Naive thymus-derived CD4-positive, alpha-beta T cell (primary cell): ENCODE measurements at places on chromosomes 7 and 10.

DNA sequence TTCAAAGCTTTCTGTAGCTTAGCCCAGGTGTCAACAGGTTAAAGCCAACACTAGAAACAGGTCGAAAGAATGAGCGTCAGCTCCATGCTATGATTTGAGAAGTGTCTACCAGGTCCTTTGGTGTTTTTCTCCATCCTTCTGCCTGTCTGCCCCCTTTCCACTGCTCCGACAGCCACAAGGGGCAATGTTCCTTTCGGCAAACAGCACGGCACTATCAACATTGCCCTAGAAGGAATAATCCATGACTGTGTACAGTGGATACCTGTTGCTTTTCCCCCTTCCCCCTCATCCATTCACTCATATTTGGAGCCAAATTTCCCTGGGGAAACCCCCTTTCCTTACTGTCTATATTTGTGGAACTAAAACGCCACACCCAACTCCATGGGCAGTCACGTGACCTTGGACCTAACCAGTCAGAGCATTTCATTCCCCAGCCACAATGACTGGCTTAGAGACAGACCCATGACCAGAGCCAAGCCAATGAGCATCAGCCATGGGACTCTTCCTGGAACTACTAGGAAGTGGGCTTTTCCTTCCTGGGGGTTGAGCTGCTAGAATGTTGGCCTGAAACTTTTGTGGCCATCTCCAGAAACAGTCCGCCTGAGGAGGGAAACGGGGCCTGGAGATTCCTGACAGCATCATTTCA, 51.5 kb downstream of the AFAP1L2 start:
- no peak for DNase-seq
- H3K36me3 ChIP-seq = no peaks in the 10 kb centered on the region
- no peak overlapping the region for H3K4me3 ChIP-seq
- no peak overlapping the region for H3K27ac ChIP-seq

DNA sequence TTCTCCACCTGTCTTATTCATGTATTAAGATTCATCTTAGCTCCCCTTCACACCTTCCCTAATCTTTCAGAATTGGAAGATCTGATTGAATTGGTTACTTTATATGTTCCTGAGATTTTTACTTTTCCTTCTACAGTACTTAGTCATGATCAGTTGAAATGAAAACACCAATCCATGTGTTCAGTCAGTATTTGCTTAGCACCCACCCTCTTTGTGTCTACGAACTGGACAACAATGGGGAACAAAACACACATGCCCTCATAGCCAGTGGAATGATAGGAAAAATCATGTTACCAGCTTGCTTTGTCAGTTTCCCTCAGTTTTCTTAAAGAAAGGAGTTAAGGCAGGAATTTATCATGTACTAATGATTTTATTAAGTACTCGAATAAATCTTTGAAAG, 2.0 kb downstream of the MASTL start:
- H3K36me3 ChIP-seq = peaks cover 23% of the 10 kb centered on the region
- H3K4me3 ChIP-seq = no peak overlapping the region
- DNase-seq = no peak
- no peak overlapping the region for H3K27ac ChIP-seq
- no peaks in the 10 kb centered on the region for H3K27me3 ChIP-seq

DNA sequence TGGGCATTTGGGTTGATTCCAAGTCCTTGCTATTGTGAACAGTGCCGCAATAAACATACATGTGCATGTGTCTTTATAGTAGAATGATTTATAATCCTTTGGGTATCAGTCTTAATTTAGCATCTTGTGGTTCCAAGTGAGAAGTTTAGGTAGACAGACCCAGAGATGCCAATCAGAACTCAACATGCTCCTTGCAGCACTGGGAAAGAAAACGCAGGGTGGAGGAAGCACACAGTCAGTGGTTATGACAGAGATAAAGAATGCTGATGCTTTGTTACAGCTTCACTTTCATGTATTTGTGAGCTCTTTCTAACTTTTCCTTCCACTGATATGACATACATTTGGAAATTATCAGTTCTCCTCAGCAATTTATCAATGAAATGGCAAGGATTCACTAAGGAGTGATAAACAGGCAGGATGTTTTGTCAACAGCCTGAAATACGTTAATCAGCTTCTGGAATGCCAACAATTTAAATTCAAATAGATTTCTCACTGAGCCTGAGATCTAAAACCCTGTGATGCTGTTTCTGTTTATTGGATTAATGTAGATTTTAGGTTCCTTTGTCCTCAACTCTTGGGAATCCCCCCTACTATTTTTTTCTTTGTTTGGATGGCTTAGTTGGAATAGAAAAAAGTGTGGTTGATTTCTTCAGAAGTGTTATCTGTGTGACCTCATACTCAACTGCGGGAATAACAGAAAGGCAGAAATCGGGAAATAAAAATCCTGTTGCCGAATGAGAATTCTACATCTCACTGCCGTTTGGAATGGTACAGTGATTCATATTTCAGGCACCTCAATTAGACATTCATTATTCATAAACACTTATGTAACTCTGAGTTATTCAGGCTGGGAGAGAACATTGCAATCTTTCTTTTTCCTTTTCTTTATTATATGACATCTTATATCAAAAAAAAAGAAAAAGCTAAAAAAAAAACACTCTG, 675.0 kb downstream of the CNTNAP2 start:
- H3K27me3 ChIP-seq = no peaks in the 10 kb centered on the region
- no peaks in the 10 kb centered on the region for H3K4me1 ChIP-seq

- no peak overlapping the region for H3K27ac ChIP-seq
- no peaks in the 10 kb centered on the region for H3K27me3 ChIP-seq
- H3K4me3 ChIP-seq = no peak overlapping the region
- peaks cover 4% of the 10 kb centered on the region for H3K4me1 ChIP-seq
- DNase-seq = no peak
Measured at GRCh38 chr10:79335470-79336235, 11.6 kb upstream of the PPIF start.

GRCh38 chr7:94109556-94109955, 105.4 kb upstream of the BET1 start:
- no peaks in the 10 kb centered on the region for H3K27me3 ChIP-seq
- H3K4me1 ChIP-seq = no peaks in the 10 kb centered on the region
- no peaks in the 10 kb centered on the region for H3K36me3 ChIP-seq
- no peak overlapping the region for H3K4me3 ChIP-seq
- no peak for DNase-seq
- no peak overlapping the region for H3K27ac ChIP-seq

DNA sequence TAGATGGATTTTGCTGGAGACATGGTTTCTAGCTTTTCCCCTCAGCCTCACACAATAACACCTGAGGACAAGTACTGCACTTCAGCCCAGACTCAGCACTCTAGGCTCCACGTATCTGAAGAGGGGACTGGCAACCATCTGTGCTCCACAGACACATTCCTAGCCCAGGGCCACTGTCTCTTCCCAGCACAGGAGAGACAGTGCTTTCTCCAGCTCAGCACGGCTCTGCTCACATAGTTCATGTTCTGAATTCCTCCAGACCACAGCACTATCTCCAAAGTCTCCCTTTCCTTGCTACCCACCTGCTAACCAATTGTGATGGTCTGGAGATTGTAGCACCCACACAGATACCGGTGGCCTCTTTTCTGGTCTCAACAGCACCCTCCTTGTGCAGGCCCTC, 114.5 kb downstream of the HTR7 start:
- H3K4me3 ChIP-seq = no peak overlapping the region
- DNase-seq = no peak
- no peaks in the 10 kb centered on the region for H3K27me3 ChIP-seq
- no peak overlapping the region for H3K27ac ChIP-seq

DNA sequence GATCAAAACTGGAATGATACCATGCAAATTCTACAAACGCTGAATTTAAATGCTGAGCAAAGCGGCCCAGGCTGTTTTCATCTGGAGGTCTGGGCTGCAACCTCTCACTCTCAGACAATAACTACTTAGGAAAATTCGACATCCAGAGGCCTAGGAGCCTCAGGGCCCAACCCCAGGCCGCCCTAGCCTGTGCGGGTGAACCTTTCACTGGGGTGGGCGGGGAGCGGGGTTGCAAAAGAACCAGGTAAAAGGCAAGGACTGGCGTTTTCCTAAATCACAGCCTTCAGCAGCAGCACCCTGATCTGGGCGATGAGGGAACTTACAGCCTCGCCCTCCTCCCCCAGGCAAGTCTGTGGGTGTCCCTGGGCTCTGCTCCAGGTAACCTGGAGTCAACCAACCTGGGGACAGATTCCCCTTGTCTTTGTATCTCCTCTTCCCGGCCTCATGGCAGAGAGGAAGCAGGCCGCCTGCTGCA, 33.4 kb downstream of the CALML5 start:
- no peak overlapping the region for H3K27ac ChIP-seq
- no peaks in the 10 kb centered on the region for H3K4me1 ChIP-seq
- H3K4me3 ChIP-seq = no peak overlapping the region
- H3K27me3 ChIP-seq = no peaks in the 10 kb centered on the region
- no peak for DNase-seq

DNA sequence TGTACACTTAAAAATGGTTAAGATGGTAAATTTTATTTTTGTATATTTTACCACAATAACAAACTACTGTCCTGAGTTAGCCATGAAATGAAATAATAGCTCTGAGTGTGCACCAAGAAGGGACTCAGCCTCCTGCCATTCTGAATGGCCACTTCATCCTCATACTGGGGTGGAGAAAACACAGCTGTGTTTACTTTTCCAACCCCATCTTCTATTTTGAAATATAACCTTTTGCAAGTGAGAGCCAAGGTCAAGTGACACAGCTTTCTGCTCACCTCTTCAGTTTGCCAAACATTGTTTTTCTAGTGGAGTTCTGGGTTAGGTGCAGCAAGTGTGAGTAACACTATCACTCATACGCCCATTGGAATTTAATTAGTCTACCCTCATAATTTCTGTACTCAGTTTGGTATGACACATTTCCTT, 107.4 kb upstream of the GLCCI1 start:
- DNase-seq = no peak
- H3K4me3 ChIP-seq = no peak overlapping the region

GRCh38 chr10:89481662-89482061, 53.7 kb downstream of the SLC16A12 start:
- no peak overlapping the region for H3K4me3 ChIP-seq
- H3K27ac ChIP-seq = no peak overlapping the region
- no peaks in the 10 kb centered on the region for H3K27me3 ChIP-seq
- no peak for DNase-seq
- no peaks in the 10 kb centered on the region for H3K4me1 ChIP-seq

GRCh38 chr10:29596826-29597225, 37.9 kb downstream of the SVIL start:
- DNase-seq = no peak
- no peaks in the 10 kb centered on the region for H3K27me3 ChIP-seq
- H3K4me1 ChIP-seq = no peaks in the 10 kb centered on the region
- H3K27ac ChIP-seq = no peak overlapping the region

DNA sequence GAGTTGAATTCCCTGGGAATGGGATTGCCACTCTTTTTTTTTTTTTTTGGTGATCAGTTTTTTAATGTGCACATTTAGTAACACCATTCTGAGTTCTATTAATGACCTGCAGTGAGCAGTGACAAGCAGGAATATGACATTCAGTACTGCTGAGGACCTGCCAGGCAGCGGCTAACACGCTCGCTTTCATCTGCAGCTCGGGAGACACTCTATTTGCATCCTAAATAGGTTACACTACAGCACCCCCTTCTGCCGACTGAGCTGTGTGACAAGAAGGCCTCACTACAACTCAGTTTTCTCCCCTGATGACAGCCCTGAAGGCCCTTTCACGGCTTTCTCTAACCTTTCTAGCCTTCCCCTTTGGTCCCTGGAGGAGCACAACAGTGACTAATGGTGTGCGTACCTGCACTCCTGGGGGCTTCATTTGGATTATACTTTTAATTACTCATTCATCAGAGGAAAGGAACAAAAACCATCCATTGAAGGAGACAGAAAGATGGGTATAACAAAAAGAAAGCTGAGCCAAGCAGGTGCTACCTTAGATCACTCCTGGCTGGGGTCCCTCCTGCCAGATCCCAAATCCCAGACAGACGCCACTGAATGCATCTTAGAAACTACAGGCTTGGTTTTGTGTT, 872.4 kb downstream of the LRMDA start:
- DNase-seq = no peak
- no peak overlapping the region for H3K27ac ChIP-seq
- H3K36me3 ChIP-seq = no peaks in the 10 kb centered on the region

- H3K27me3 ChIP-seq = no peaks in the 10 kb centered on the region
- no peak overlapping the region for H3K27ac ChIP-seq
- H3K4me3 ChIP-seq = no peak overlapping the region
- no peak for DNase-seq
- no peaks in the 10 kb centered on the region for H3K36me3 ChIP-seq
- H3K4me1 ChIP-seq = peaks cover 3% of the 10 kb centered on the region
Measured at GRCh38 chr7:50792342-50793119, 9.8 kb upstream of the GRB10 start.

GRCh38 chr7:107701191-107701590, 40.6 kb downstream of the SLC26A4 start:
- no peaks in the 10 kb centered on the region for H3K27me3 ChIP-seq
- no peaks in the 10 kb centered on the region for H3K4me1 ChIP-seq
- H3K36me3 ChIP-seq = no peaks in the 10 kb centered on the region

DNA sequence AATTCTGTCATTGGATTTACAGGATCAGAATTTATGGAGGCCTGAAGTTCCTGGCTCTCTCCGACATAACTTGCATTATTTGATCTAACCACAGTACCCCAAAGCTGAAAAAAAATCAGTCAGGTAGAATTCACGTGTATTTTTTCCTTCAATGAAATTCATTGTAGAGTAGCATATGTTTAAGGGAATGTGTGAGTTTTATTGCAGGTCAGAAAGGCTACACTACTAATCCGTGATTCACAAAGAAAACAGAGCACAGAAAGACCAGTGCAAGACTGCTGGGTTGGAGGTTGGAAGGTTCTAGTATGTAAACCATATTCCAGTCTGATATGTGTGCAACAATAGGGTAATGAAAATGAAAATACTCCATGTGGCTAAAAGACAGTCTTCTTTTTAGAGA, 247.0 kb upstream of the FERD3L start:
- DNase-seq = no peak
- H3K4me1 ChIP-seq = no peaks in the 10 kb centered on the region
- H3K36me3 ChIP-seq = no peaks in the 10 kb centered on the region
- H3K27ac ChIP-seq = no peak overlapping the region

DNA sequence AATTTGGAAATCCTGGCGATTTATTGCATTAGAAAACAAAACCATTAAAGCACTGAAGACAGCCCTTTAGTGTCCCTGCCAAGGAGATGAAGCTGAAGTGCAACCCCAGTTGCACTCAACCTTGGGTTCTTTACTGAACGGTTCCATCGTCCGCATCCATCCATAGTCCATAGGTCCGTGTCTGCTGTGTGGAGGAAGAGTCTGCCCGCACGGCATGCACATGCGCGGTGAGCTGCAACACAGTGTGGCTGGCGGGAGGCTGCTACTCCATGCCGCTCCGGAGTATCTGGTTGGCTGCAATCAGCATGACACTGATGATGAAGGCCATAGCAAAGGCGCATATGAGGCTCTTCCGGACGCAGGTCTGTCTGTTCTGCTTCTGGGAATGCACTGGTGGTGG, 624.6 kb downstream of the CALN1 start:
- no peak overlapping the region for H3K4me3 ChIP-seq
- DNase-seq = no peak
- no peaks in the 10 kb centered on the region for H3K36me3 ChIP-seq
- H3K27me3 ChIP-seq = no peaks in the 10 kb centered on the region
- H3K4me1 ChIP-seq = no peaks in the 10 kb centered on the region
